Esophagus muscularis mucosa (tissue), 4 donors: ENCODE measurements at places on chromosomes 5 and 9. TPM values are rescaled to one million over a fixed set of nuclear protein-coding genes. Genes with fewer than 3 reads are reported as not detected.

DNA sequence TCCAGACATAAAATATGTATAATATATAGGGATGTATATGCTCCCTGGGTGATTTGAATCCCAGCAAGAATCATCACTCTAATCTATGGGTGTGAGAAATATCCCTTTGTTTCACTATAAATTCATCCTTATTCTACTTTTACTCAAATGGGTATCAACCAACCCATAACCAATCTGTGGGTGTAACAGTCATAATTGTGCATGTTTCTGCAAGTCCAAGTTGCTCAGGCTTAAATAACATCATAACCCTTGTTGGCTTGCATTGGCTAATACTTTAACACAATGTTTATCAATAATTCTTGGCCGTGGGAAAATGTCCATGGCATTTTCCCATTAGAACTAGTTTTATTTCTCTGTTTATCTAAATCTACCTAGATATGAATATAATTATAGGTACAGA is 530.5 kb upstream of the TLE4 start:
- no peak for DNase-seq

DNA sequence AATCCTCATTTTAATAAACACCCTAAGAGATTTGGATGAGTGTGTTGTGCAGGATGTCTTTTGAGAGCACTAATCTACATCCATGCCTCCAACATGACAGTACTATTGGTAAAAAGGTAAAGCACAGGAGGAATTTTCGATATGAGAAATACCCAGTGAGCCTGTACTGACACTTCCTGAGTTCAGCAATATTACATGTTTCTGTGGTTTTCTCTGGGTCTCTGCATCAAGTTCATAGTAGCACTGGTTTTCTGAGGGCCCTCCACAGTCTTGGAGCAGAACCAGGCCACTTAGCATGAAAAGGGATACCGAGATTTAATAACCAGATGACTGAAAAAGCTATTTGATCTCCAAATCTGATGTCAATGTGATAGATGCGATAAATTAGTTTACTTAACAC is 524.1 kb downstream of the TMEM38B start:
- DNase-seq: no peak

DNA sequence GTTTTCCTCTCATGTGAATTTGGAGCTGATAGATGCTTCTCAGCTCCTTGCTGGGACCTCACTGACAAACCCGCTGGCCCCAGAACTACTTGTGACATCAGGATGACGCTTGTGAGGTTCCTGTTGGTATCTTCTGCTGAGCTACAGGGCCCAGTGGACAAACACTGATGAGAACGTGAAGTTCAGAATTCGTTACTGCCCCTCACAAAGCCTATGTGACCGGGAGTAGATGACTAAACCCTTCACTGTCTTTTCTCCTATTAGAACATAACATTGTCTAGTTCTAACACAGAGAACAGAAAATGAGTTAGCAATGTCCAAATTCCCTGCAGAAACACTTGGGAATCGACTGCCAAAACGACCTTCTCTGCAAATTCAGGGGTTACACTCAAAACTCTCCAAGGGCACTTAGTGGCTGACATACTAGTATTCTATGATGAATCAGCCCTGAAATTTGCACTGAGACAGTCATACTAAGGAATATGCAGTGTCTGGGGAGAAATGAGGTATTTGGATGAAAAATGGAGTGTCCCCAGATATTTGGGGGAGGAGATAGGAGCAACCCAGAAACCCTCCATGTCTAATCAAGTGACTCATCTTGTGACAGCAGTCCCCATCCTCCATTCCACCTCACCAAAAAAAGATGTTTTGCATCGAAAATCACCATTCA is 143.2 kb upstream of the TRIM32 start:
- peak; percentile 72 for DNase-seq

- no peak for DNase-seq
Observed at GRCh38 chr9:13358128-13358527, 78.6 kb upstream of the MPDZ start.

DNA sequence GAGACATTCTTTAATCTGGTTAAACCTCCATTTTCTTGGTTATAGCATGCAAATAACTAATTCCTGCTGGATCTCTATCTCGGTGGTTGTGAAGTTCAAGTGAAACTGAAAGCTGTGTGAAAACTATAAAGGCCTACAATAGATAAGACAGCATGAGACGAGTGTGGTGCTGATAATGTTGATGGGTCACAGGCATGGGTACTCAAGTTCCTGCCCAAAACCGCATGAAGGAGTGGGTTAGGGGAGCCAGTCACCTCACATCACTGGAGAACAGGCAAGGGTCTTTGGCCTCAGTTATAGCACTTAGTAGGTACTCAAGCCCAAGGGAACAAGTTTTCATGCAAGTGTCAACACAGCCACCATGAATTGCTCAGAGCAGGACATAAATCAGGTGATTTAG is 16.7 kb downstream of the HMHB1 start:
- DNase-seq: no peak

- no peak for DNase-seq
Observed at GRCh38 chr9:7507026-7507425, 292.6 kb downstream of the DMAC1 start.

DNA sequence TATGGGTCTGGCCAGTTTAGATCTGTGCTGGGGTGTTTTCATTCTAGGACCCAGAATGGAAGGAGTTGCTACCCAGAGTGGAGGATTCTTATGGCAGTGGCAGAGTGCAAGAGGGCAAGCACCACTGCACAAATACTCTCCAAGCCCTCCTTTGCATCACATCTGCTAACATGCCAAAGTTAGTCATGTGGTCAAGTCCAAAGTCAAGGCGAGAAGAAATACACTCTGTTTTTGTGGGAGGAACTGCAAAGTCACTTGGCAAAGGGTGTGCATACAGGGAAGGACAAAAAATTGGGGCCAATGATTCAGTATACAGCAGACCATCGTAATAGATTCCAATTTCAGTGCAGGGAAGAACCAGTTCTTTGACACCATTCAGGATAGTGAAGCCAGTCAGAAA is 43.9 kb upstream of the HMGCS1 start:
- DNase-seq: peak; percentile 24

DNA sequence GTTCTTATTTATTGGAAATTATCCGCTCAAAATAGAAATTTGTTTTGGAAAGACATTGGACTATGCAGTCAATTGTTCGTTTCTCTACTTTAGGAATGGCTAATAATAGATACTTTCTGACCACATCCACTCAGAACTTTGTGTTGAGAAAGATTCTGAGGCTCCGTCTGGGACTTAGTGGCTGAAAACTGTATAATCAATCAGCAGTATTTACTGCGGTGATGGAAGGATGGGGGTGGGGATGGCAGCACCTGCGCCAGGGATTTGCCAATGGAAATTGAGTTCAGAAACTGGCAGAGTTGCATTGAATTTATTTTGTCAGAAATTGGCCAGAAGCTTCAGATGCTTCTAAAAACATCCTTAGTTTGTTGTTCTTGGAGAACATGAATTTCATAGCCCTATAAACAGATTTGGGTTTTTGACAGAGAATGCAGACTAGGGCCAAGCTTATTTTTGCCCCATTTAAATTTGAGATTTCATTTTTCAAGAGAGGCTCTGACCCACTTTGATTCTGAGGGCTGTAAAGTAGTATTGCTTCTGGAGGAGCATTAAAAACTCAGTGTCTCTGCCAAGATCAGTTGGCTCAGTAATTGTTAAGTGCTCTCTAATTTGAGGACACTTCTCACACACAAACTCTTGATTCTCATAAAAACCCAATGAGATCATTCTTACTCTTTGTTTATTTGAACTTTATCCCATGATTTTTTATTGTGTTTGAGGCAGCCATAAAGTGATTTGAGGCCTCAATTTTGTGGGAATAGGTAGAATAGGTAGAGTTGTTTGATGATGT is 215.1 kb downstream of the CD180 start:
- DNase-seq: no peak

- DNase-seq: no peak
Observed at GRCh38 chr5:179762079-179762780, 29.6 kb downstream of the MAML1 start.

- DNase-seq: no peak
Observed at GRCh38 chr5:76443066-76443800, 40.1 kb downstream of the IQGAP2 start.

GRCh38 chr9:126523611-126524111 is 90.1 kb upstream of the LMX1B start:
- DNase-seq: no peak

GRCh38 chr5:54315736-54316528 is 5.6 kb upstream of the ARL15 start:
- no peak for DNase-seq

- no peak for DNase-seq
Observed at GRCh38 chr9:95415158-95415557, 97.6 kb upstream of the FANCC start.

GRCh38 chr5:73233461-73234203 is 60.6 kb downstream of the TMEM174 start:
- no peak for DNase-seq

GRCh38 chr5:81203729-81204128 is 29.4 kb upstream of the CKMT2 start:
- no peak for DNase-seq

Gene FCN2
- not detected for total RNA-seq

Gene FOXD4
- 0.42 TPM for total RNA-seq

Gene RNF38
- 40.7 TPM for total RNA-seq

Gene IFNA21
- total RNA-seq: not detected

Gene PDZD2
- 12.9 TPM for total RNA-seq

Gene CTSV
- not detected for total RNA-seq

Gene CDKN2B
- total RNA-seq: 11.4 TPM

Gene GPBP1
- total RNA-seq: 54.0 TPM

Gene ACTL7B
- total RNA-seq: not detected

Gene DND1
- total RNA-seq: 0.83 TPM

Gene CD72
- 1.4 TPM for total RNA-seq

Gene SPAG8
- 0.65 TPM for total RNA-seq
